AG20443 (cell line): ENCODE measurements at places on chromosomes 5 and 9.

- DNase-seq = peak; percentile 98
Measured at GRCh38 chr5:321230-321725, at the start of gene AHRR. AHRR (plus strand) TSS chr5:321714; CDS start chr5:343903, 22,189 bp downstream.

DNA sequence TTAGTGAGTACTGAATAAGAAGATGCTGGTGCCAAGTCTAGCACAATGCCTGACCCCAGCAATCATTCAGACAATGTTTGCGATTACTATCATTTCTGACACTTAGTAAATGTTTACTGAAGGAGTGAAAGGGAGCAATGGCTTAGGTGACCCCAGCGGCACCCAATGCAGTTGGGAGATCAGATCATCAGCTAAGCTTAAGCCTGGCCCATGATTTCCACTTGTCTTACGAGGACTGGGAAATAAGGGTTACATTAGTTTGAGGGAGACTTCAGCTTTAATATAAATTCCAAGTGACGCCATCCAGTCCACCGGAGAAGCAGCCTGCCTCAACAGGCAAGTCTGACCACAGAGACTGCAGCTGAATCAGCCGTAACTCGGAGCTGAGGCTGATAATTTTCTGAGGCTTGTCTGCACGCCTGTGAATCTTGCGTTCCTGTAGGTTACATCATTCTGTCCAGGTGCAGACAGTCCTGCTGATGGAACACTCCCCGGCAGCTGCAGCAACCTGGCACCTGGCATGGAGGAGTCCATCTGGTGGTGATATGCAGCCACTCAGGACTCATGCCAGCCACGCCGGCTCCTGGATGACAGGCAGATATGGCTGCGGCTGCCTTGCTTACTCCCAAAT lies 34.9 kb upstream of the FGF1 start:
- no peak for DNase-seq

DNA sequence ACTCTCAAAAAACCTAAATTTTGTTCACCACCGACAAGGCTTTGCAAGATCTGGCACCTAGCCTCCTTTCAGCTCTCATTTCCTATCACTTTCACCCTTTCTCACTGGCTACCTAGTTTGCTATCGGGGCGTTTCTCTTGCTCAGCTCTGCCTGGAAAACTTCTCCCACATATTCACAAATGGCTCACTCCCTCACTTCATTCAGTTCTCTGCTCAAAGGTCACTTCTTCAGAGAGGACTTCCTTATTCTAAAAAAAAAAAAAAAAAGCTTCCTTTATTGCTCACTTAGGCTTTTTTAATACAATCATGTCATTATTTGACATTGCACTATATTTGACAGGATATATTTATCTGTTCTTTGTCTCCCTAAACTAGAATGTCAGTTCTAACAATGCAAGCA lies 2.1 kb upstream of the SLC25A46 start:
- DNase-seq = no peak

DNA sequence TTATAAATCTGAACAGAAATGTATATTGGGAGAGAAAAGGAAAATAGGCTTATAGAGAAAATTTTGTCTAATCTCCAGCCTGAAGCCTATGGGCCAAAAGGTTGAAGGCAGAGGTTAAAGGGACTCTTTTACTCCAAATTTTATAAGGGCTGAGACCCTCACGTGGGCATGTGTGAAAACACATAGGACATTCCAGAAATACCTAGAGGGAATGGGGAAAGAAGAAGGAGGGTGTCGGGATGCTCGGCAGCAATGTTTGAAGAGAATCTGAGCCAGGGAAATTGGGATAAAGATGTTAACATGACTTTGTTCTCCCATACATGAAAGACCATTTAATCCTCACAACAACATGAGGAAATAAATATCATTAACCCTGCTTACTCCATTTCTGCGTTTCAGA lies 102.1 kb upstream of the SLC12A2 start:
- no peak for DNase-seq

DNA sequence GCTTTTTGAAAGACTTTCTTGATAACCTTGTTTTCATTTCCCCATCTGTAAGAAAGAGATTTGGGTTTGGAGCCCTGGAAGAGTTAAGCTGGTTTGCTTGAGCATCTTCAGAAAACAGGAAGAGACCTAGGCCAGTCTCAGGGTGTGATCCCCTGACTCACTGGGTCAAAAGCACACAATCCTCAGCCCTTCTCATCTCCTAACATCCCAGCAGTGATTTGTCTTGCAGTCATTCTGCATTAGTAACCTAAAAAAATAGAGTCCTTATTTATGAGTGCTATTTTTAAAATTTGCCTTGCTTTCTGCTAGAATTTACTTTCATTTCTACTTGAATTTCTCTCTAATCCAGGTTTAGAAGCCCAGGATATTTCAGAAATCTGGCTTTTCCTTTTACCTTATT lies 16.4 kb upstream of the ARSB start:
- peak; percentile 50 for DNase-seq

- peak; percentile 30 for DNase-seq
Measured at GRCh38 chr5:174533751-174534241, 190.6 kb upstream of the MSX2 start.
